WTC11 (cell line): ENCODE measurements at places on chromosomes 4 and X. TPM values are rescaled to one million over a fixed set of nuclear protein-coding genes. Genes with fewer than 3 reads are reported as not detected.

GRCh38 chr4:16133406-16133805 is 49.6 kb upstream of the PROM1 start:
- no peak overlapping the region for H3K27ac ChIP-seq
- DNase-seq: no peak
- peaks cover 12% of the 10 kb centered on the region for H3K36me3 ChIP-seq
- H3K4me1 ChIP-seq: no peaks in the 10 kb centered on the region

TGIF2LX gene
- total RNA-seq: not detected in 3 replicates

SSX4 gene
- total RNA-seq: 0.17 TPM in 1 of 3 replicates, not detected in the others

GRCh38 chr4:13627178-13627605 is 333 bp downstream of the BOD1L1 start:
- peak overlapping the region; percentile 52 for H3K27ac ChIP-seq
- H3K27me3 ChIP-seq: no peaks in the 10 kb centered on the region; the same call in 1 of the 2 replicates
- H3K4me3 ChIP-seq: peak overlapping the region; percentile 97
- H3K36me3 ChIP-seq: no peaks in the 10 kb centered on the region
